Activated CD8-positive, alpha-beta T cell treated with anti-CD3 and anti-CD28 coated beads, Interleukin-2, amount 10 ng/mL, durations not matched to agents 7 days and 5 days (primary cell): ENCODE measurements at places on chromosomes 6 and 20. TPM values are rescaled to one million over a fixed set of nuclear protein-coding genes. Genes with fewer than 3 reads are reported as not detected.

DNA sequence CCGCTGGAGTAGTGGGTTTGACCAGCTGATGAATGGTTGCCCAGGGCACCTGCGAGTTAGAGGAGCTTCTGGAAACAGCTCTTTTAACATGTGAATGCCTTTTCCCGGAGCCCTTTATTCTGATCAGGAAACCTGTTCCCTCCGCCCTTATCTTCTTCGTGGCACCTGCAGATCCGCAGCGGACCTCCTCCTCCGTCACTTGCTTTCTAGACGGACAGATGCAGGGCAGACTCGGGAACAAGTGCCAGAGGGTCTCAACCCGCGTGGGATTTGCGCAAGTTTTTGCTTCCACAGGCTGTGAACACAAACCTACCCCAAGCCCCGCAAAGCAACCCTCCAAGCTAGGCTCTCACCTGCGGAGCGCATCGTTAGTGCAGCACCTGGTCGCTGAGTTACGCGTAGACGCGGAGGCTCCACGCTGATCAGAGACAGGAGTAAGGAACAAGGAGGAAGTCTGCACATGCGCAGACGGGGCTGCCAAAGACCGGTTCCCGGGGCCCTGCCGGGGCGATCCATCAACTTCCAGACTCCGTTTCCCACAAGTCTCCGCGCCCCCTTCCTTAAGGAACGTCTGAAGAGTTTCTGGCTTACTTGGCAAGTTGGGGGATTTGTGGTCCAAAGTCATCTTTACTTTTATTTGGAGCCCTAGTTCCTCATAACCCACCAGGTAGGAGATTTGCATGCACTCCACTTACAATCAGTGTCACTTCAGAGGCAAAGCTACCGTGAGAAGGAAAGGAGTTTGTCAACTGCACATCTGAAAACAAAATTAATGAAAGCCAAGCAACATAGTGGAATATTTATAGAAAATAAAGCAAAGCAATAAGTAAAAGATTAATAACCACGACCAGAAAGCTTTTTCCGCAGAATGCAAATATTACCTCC, 52.7 kb upstream of the ELMO2 start:
- peaks cover 20% of the 10 kb centered on the region for H3K27me3 ChIP-seq
- H3K4me3 ChIP-seq, result no peak overlapping the region
- no peaks in the 10 kb centered on the region for H3K4me1 ChIP-seq
- peaks cover 7% of the 10 kb centered on the region for H3K36me3 ChIP-seq

DNA sequence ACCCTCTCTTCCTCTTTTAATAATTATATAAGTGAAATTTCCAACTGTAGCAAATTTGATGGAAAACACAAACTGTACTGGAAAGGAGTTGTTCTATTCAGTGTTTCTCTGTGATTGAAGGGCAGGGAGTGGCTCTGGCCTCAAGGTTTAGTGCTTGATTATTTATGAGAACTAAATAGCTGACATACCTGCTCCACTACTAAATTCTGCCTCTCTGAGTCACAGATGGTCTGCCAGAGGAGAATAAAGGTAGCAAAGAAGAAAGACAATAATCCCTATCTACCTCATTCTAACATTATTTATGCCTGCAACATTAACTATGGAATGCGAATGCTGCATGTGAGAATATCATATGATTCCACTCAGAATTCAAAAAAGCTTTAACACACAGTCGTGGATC, 9.3 kb downstream of the BMP5 start:
- H3K4me3 ChIP-seq, result no peak overlapping the region
- H3K27ac ChIP-seq, result no peak overlapping the region

DNA sequence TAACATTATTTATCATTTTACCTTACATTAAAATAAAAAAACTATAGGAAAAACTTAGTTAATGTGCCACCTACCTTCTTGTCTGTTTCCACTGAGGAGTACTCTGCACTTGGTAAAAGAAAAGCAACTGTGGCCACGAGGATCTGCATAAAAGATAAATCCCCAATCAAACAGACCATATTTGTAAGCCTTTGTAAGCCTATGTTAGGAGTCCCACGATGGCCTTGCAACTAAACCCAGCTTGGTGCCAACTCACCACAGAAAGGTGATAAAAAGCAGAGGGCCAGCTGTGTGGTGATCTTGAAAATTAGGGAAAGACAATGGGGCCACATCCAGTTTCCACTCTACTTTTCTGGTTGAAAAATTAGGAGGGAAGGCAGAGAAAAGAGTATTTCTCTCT, 156.9 kb downstream of the INSM1 start:
- H3K36me3 ChIP-seq, result peaks cover 11% of the 10 kb centered on the region
- no peak overlapping the region for H3K27ac ChIP-seq
- DNase-seq, result no peak
- H3K27me3 ChIP-seq, result no peaks in the 10 kb centered on the region
- no peaks in the 10 kb centered on the region for H3K4me1 ChIP-seq
- H3K4me3 ChIP-seq, result no peak overlapping the region

SLC25A27 gene
- not detected for total RNA-seq

TSPO2 gene
- total RNA-seq, result not detected

NANP gene
- 5.0 TPM for total RNA-seq

SLA2 gene
- total RNA-seq, result 137 TPM
